ENCODE measurements at places on chromosomes 5 and 9.

GRCh38 chr5:118919016-118919415 lies 69.3 kb downstream of the DTWD2 start:
- DNase-seq: no peak

GRCh38 chr9:136784249-136784996 lies 6.7 kb upstream of the TMEM141 start:
- DNase-seq: no peak

DNA sequence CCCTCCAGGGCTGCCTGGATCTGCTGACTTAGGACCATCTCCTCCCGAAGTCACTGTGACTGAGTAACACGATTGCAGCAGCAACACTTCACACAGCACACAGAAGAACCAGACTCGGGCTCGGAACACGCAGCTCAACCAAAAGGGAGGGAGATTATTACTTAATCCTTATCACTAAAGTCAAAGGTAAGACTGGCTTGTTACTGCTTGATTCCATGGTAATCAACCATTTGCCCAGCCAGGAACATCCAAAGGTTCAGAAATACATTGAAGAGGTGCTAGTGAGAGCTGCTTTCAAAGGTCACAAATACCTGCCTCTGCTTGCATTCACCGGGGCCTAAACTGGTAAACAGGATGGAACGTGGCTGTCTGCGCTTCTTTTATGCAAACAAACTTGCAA lies 7.7 kb downstream of the FBP1 start:
- DNase-seq: no peak

- no peak for DNase-seq
Observed at GRCh38 chr5:112929336-112930081, 7.5 kb upstream of the REEP5 start.

DNA sequence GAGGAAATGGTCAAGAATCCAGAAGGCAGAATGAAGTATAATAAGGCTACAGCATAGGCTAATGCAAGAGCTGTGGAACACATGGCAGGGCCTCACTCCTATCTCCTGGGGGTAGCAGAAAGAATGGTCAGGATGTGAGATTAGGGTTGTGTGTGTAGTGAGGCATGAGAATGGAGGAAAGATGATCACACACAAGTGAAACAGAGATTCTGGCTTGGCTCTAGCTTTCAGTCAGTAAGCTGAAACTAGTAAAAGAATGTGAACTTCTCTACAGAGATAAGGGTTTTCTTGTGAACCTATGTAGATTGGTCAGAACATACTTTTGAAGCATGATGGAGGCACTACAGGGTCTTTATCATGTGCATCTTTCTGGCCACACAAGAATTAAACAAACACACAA lies 298.8 kb downstream of the ASTN2 start:
- DNase-seq: no peak

DNA sequence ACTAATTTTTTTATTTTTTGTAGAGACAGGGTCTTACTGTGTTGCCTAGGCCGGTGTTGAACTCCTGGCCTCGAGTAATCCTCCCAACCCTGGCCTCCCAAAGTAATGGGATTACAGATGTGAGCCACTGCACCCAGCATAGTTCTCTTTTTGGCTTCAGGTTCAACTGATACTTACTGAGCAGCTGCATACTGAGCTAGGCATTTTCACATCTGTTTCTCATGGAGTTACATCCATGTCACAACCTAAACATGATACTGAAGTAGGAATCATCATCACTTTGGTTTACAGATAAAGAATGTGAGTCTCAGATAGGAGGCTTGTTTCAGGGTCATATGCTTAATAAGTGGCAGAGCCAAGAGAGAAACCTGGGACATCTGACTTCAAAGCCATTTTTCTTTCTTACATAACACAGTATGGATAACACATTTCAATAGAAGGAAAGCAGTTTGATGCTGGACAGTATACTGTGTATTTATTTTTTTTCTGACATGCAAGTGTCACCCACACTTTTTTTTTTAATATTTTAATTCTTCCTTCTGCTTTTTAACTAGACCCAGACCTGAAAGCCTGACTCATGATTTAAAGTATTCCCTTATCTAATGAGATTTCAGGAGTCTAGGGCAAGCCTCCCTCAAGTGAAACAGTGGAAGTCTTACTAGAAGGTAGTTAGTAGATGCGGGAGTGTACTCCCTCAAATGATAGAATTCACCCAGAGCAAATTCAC lies 90.8 kb downstream of the HACD4 start:
- no peak for DNase-seq

- DNase-seq: no peak
Observed at GRCh38 chr5:112579599-112580170, 158.0 kb upstream of the APC start.

DNA sequence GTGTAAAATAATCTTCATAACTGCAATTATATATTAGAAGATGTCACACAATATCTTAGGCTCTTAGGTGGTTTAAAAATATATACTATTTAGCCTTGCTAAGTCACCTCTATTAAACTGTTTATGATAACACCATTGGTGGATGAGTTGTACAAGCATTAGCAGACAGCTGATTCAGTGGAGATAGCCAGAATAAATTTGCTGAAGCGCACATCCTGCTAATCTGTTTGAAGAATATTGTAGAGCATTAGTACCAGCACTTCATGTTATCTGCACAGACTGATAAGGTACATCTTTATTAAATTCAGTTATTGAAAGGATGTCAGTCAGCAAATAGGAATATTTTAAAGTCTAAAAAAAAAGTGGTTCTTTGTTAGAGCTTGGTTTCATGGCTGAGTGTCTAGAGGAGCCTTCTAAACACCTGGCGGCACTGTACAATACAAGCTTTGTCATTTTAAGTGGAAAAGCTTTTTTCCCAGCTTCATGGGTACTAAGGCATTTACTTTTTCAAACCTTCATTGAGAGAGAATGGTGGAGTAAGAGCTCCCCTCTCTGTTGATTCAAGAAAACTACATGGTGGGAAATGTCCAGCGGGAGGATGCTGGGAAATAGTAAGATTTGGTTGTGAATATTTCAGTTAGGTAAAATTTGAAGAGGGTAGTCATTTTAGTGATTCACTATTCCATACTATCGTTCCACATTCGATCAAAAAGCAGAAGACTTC lies 275.1 kb downstream of the SLF1 start:
- no peak for DNase-seq

DNA sequence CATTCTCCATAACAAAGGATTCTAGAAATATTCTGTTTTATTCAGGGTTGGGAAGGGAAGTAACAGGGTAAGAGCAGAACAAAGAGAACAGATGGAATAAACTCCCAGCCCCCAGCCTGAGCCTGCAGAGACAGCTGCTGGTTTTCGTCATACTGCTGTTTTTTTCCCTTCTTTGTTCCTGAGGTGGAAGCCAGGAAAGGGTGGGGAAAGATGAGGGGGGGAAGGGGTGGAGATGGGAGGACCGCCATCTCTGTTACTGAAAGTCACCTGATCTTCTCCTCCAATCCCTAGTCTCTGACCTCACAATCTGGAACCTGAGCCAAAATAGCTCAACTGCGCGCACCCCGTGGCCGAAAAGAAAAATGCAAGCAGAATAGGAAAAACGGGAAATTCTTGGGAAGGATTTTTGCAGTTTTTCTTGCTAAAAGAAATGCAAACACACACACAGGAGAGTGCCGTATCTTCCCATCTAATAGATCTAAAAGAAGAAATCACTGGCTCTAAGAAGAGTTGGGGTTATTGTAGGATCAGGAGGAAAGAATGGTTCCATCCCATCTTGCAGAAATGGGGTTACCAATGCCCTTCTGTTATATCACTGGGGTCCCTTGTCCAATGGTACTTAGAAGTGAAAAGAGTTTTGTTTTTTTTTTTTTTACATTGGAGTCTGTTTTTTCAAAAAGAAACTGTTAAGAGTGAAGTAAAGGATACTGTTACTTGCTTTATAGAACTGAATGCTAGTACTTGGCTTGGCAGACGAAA lies 57.9 kb downstream of the DIAPH1 start:
- DNase-seq: no peak

GRCh38 chr5:94469894-94470329 lies 148.5 kb downstream of the KIAA0825 start:
- DNase-seq: no peak

Measured in effector memory CD8-positive, alpha-beta T cell (primary cell).